Daoy (cell line): ENCODE measurements at places on chromosomes 6 and 20. TPM values are rescaled to one million over a fixed set of nuclear protein-coding genes. Genes with fewer than 3 reads are reported as not detected.

ZNF391 gene
- total RNA-seq, result 0.74 and 9.7 TPM in 2 replicates

CST1 gene
- total RNA-seq, result not detected in 2 replicates

EPB41L1 gene
- 2.2 and 8.5 TPM in 2 replicates for total RNA-seq

SRSF12 gene
- 0.36 and 0.51 TPM in 2 replicates for total RNA-seq

MCHR2 gene
- total RNA-seq, result not detected in 2 replicates

ZNFX1 gene
- 13.5 and 15.5 TPM in 2 replicates for total RNA-seq

UBD gene
- 2.8 and 10.1 TPM in 2 replicates for total RNA-seq

TAGAP gene
- total RNA-seq, result not detected in 2 replicates

FOXF2 gene
- 1.6 and 2.7 TPM in 2 replicates for total RNA-seq

NHLRC1 gene
- total RNA-seq, result 2.6 and 2.7 TPM in 2 replicates

PNPLA1 gene
- not detected in 2 replicates for total RNA-seq

PXDC1 gene
- 81.8 and 103 TPM in 2 replicates for total RNA-seq

TRAPPC3L gene
- total RNA-seq, result not detected in 2 replicates

SLC17A2 gene
- total RNA-seq, result not detected in 2 replicates

RPS18 gene
- 5,669 and 7,419 TPM in 2 replicates for total RNA-seq

PRSS16 gene
- total RNA-seq, result 4.3 and 8.2 TPM in 2 replicates

ADGRF4 gene
- total RNA-seq, result 2.7 TPM in 2 replicates
